Esophagus squamous epithelium (tissue), 5 donors: ENCODE measurements at places on chromosomes 1 and 21.

- DNase-seq: no peak
Observed at GRCh38 chr1:173355281-173356031, 121.7 kb upstream of the PRDX6 start.

DNA sequence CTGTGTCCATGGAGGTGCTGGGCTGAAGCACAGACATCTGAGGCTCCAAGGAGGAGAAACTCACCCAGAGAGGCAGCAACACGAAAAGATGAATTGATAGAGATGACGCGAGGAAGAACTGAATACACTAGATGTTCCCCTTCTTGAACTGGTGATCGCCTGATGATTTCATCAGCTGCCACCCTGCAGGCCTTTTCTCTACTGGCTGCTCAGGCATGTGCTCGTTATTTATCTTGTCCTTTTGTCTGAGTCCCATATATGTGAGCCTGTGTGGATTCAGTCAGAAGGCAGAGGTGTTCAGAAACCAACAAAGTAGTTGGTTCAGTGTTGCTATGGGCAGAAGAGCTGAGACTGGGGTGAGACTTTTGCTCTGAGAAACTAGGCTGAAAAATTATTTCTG, 104.2 kb downstream of the SPATA46 start:
- no peak for DNase-seq

DNA sequence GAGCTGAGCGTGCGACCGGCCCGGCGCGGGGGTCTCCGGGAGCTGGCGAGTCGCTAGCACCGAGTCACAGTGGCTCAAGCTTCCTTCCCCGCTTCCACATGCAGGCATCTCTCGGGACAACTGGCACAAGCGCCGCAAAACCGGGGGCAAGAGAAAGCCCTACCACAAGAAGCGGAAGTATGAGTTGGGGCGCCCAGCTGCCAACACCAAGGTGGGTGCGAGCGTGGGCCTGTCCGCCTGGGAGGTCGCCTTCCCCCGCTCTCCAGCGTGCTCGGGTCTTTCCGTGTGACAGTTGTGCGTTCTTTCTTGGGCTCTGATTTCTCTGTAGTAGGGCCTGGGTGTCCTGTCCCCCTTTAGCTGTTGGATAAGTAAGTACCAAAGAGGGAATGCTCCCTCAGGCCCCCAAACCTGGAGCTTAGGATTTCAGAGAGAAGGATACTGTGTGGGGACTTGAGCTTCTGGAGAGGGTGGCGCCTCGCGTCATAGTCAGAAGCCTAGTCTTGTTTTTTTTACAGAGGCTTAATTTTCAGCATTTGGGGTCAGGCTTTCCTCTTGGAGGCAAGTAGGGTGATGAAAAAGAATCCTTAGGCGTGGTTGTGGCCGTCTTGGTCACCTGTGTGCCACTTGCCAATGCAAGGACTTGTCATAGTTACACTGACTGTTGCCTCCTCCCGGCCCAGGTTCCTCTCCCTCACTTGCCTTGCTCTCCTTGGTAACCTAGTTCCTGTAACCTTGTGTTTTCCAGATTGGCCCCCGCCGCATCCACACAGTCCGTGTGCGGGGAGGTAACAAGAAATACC, 790 bp downstream of the RPS8 start:
- no peak for DNase-seq

DNA sequence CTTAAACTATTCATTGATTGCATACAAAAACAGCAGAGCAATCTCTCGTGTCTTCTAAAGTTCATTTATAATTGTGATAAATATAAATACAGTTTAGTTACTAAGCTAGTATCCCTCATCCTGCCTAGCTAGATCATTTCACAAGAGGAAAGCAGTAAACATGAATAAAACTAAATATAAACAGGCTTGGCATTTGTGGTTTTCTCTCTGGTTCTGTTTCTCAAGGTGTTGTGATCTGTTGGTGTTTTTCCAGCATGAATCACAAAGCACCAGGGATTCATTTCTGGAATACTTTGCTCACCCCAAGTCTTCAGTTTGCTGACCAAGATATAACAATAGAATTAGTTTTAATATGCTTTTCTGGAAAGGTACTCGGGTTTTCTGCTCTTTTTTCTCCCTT, 32.7 kb upstream of the GLIS1 start:
- DNase-seq: no peak

GRCh38 chr1:88149686-88150085, 534.4 kb upstream of the PKN2 start:
- no peak for DNase-seq

DNA sequence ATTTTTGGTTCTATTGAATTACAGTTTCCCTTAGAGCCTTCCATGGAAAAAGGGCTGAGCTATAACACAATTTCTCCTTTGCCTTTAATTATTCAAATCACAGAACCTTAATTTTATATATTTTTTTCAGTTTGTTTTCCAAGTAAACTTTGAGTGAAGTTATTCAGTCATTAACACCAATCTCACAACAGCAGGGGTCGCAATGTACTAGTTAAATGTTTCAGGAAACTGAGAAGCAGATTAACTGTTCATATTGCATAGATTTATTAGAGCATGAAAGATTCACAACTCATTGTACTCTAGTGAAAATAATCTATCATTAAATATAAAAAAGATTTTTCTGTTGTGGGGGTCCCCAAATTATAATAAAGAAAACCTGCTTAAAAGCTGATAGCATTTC, 64.1 kb downstream of the KIFAP3 start:
- no peak for DNase-seq

- DNase-seq: no peak
Observed at GRCh38 chr1:115412286-115412685, 74.2 kb upstream of the NGF start.

GRCh38 chr1:10716840-10717239, 79.6 kb downstream of the CASZ1 start:
- no peak for DNase-seq

DNA sequence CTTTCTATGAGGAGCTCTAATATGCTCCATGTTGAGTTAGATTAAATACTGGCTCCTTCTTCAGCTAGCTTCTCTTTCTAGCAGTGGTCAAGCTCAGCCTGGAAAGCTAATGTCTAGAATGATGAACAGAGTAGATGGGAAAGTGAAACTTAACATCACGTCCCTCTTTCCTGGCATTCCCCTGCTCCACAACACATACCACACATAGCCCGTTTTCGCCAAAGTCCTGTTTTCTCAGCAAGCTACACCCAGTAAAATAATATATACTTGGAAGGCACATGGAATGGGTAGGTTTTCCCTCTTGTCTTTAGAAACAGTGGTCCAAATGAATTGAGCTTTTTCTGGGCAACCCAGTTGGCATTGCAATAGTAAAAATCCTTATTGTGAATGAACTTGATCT, 3.8 kb downstream of the KRTAP27-1 start:
- no peak for DNase-seq

- no peak for DNase-seq
Observed at GRCh38 chr1:70327306-70328076, 27.0 kb downstream of the ANKRD13C start.

- DNase-seq: no peak
Observed at GRCh38 chr1:25781130-25781433, 18.9 kb upstream of the SELENON start.

DNA sequence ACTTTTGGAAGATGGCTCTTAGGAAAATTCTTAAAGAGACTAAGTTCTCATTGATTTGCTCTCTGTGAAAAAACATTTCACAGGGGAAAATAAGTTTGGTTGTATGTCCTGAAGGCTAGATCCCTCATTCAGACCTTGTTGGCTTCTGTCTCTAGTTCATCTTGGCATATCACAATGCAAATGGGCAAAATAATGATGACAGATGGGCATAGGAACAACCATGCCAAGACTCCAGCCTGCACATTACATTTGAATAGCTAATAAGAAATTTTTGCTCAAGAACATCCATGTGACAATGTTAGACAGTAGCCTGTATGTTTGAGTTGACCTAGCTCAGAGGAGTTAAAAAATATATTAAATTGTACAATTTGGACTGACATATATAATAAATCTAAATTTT, 292.9 kb downstream of the PLA2G4A start:
- DNase-seq: no peak

DNA sequence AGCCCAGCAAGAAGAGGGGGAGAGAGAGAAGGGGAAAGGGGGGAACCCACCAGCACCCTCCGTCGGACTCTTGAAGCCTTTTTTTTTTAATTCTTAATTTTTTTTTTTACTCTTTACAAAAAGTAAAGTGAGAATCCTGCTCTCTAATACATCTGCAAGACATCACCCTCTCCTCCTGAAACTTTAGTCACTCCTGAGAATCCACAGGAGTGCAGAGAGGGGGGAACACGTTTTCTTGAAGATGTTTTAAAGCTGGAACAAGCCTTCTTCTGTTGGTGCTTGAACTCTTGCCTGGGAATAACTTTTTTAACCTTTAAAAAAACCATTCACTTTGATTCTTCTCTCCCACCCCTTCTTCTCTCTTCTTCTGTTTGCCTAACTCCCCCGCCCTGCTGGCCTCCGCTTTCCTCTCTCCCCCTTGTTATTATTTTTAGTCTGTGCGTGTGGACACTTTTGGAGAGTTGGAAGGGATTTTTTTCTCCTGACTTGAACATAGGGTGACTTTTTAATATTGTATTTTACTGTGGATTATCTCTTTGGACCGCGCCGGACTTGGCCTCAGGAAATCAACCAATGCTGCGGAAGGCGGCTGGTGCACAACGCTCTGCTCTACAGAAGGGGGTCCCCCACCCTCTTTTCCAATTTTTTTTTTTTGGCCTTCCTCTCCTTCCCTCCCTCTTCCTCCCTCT, 383 bp upstream of the PRRX1 start:
- DNase-seq: no peak

GRCh38 chr1:204758601-204759000, 73.1 kb upstream of the LRRN2 start:
- no peak for DNase-seq

- DNase-seq: no peak
Observed at GRCh38 chr21:40120940-40121575, 253.8 kb downstream of the PCP4 start.

DNA sequence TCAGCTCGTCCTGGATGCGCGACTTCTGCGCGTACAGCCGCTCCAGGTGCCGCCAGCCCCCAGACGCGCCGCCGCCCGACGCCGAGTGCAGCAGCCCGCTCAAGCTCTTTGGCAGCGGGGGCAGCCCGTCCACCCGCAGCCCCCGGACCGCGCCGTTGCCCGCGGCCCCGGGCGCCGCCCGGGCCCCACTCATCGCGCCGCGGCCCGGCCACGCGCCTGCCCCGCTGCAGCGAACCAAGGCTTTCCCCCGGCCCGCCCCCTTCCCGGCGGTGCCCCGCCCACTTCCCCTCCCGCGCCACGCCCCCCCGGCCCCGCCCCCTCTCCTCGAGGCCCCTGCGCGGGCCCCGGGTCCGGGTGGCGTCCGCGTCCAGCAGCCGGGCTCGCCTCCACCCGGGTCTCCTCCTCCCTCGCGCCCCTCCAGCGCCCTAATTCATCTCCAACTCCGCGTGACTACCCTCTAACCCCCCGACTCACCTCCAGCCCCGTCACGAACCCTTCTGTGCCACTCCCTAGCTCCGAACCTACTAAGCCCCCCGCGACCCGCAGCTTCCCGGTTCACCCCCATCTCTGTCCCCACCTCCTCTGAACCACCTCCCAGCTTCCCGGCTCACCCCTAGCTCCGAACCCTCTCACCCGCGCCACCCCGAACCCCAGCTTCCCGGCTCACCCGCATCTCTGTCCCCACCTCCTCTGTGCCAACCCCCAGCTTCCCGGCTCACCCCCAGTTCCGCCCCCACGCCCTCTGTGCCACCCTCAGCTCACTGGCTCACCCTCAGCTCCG, at the start of gene FAM89A:
Gene FAM89A (minus strand): TSS at position 236 of the 781 bp plus-strand sequence. CDS start 43 bp downstream, at position 193.
- DNase-seq: no peak

GRCh38 chr21:33008333-33009051, 17.2 kb upstream of the OLIG2 start:
- no peak for DNase-seq

GRCh38 chr1:68173283-68173935, 58.9 kb downstream of the WLS start:
- DNase-seq: no peak

GRCh38 chr1:115677182-115677555, 35.4 kb downstream of the VANGL1 start:
- no peak for DNase-seq

- DNase-seq: no peak
Observed at GRCh38 chr1:171784784-171785183, 3.3 kb downstream of the METTL13 start.

DNA sequence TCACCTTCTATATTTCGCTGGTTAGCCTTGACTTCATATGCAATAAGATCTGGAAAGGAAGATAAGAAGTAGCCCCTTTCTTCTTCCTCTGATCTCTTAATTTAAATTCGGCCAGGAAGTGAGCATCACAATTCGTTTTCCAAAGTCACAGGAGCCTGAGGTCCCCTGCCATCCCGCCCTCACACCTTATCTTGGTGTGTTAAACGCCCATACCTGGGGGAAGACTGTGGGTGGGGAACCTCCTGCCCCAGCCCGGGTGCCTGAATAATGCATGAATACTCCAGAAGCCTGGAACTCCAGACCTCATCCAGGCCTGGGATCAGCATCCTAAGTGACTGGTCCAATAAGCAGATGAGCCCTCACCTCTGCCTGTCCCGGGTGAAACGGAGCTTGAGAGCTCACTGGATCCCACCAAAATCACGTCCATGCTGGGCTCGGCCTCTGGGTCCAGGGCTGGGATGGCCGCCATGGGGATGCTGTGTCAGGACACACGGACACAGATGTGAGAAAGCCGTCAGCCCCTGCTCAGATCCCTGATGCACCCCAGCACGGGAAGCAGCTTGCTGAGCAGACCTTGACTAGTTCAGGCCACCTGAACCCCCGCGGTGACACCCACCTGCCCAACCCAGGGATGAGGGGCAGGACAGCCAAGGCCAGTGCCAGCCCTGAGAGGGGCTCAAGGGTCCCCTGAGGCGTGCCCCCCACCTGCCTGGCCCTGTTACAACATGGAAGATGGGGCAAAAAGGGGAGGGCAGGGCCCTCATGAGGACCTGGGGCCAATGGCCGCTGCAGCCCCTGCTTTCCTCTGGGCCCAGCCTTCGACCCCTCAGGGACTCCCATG, 686 bp downstream of the DNMT3L start:
- no peak for DNase-seq

- DNase-seq: no peak
Observed at GRCh38 chr1:180533266-180533987, 25.3 kb upstream of the OVAAL start.

GRCh38 chr1:187129132-187129531, 300.4 kb downstream of the PLA2G4A start:
- no peak for DNase-seq

DNA sequence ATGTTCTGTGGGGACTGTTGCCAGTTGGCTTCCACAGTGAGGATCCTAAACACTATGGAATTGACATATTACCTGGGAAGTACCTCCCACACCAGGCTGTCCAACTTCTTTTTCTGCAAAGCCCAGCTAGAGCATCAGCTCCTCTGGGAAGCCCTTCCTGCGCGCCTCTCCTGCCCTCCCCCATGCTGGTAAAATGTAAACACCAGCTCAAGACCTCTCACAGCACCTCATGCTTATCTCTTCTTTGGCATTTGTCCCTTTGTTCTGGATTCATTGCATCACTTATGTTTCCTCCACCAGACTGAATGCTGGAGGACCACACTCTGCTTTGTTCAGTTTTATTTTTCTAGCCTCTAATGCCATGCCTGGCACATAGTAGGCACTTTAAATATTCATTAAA, 172.1 kb downstream of the HHAT start:
- DNase-seq: no peak

DNA sequence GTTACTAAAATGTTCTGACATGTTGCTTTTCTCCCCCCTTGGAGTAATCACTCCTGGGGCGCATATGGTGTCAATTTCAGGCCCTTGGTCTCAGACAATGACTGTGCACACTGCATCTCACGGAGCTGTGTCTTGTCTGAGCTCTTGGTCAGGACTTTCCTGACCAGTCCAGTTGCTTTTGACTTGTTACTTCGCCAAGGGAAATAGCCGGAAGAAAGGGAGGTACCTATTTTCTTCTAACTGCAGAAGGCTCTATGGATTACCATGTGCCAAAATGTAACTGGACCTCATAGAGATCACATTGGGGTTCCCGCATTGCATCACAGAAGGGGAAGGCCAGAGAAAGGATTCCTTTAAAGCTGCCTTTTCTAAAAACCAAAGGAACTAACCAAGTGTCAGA, 68.6 kb downstream of the SPAG17 start:
- DNase-seq: no peak
